ENCODE measurements at places on chromosomes 6 and 20.

DNA sequence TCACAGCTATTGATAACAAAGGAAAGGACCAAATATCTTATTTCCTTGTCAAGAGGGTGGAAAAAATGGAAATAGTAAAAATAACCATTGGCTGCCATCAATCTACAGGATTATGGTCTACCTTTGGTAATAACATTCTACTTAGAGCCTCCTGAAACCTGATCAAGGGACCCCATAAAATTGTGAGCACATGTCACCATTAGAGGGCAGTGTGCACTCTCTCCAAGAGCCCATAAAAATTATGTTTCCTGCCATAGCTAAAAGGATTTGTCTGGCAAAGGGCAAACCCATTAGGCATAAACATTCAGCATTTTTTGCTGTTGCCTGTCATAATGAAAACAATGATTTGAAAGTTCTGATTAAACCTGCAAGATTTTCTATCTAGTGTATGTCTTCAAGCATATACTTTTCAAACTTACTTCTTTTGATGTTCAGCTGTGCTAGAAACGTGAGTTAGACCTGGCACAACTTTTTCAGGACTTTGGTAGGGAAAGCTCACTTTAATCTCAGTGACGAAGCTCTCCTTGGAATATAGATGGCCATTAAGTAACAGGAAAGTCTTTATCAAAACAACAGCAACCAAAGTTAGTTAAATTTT, 120.7 kb upstream of the ZFP64 start:
- peak; percentile 77 for DNase-seq

- DNase-seq, result no peak
These were observed 6.6 kb upstream of the KCNG1 start for GRCh38 chr20:51029556-51029955.

- DNase-seq, result no peak
These were observed 180.5 kb downstream of the IBTK start for GRCh38 chr6:82066991-82067411.

- DNase-seq, result no peak
These were observed 16.1 kb downstream of the NCOA7 start for GRCh38 chr6:125806813-125807212.

DNA sequence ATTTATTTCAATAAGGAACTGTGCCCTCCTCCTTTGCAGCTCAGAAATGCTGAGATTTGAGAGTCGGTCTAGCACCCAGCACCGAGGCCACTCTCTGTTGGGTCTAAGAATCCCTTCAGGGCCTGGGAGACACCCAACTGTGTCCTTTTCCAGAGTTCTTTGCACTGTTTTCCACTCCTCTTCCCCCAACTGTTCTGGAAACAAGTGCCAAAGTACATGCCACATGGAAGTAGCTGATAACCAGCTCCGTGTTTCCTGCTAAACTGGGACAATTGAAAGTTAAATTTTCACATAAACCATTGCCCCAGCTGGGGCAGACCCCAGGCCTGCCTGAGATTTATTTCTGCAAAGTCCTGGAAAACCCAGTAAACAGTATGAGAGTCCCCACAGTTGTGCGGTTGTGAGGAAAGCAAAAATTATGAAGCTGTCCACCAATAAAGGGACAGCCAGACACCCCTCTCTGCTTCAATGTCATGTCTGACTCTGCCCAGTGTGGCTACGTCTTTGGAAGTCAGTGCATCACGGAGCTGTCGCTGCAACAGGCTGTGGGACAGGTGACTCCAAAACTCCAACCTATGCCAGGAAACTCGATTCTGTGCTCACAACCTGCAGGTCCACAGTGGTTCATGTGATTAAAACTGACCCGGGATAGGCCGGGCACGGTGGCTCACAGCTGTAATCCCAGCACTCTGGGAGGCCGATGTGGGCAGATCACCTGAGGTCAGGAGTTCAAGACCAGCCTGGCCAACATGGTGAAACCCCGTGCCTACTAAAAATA, 178.0 kb upstream of the AFDN start:
- no peak for DNase-seq

GRCh38 chr6:167295495-167296292, 4.6 kb downstream of the UNC93A start:
- no peak for DNase-seq

GRCh38 chr6:106508834-106509233, 120.5 kb downstream of the RTN4IP1 start:
- DNase-seq, result no peak

GRCh38 chr20:50050214-50050613, 62.7 kb downstream of the UBE2V1 start:
- DNase-seq, result no peak

GRCh38 chr6:35016502-35017321, 124.4 kb downstream of the TCP11 start:
- peak; percentile 37 for DNase-seq

DNA sequence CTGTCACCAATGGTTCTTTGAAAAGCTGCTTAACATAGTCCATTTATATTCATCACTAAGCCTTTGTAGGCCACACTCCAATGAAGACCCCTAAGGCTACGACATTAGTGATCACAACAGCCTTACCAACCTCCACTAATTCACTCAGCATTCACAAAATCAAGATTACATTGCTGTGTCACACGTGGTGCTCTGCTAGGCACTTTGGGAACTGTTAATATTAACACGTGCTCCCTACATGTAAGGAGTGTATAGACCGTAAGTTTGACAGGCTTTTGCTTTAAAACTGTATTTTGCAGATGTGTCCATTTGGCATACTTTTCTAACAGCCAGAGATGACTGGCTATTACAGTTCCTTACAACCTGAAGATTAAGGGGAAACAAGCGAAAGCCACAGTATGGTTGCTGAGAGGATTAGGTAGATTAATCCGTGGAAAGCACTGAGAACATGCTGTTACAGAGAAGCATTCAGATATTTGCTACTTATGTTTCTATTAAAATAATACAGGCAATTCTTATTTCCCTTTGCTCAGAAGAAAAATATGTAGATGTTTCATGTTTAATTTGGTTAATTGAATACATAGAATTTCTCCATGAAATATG, 69.7 kb downstream of the SAMD3 start:
- no peak for DNase-seq
